Activated T-cell treated with anti-CD3 and anti-CD28 coated beads, Interleukin-2, amount 50 U/mL, for 1 hour (primary cell): ENCODE measurements at places on chromosomes 1 and 21.

DNA sequence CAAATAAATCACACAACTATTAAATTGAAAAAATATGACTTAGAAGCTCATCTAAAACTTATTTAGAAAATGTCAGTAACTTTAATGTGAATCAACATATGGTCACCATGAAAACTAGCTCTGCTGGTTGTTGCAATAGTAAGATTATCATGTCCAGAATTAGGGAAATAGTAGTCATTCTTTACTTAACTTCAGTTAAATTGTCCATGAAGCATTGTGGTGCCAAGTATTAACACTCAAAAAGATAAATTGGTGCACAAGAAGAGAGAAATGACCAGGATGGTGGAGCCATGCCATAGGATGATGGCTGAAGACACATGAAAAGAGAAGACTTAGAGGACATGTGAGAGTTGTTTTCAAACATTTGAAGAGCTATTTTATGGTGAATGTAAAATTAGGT, 130.2 kb upstream of the PTGFR start:
- DNase-seq, result no peak

- DNase-seq, result no peak
These were observed 41.2 kb upstream of the CFAP298 start for GRCh38 chr21:32653326-32653901.

- DNase-seq, result no peak
These were observed 104.9 kb downstream of the CDC42BPA start for GRCh38 chr1:227213426-227213825.

DNA sequence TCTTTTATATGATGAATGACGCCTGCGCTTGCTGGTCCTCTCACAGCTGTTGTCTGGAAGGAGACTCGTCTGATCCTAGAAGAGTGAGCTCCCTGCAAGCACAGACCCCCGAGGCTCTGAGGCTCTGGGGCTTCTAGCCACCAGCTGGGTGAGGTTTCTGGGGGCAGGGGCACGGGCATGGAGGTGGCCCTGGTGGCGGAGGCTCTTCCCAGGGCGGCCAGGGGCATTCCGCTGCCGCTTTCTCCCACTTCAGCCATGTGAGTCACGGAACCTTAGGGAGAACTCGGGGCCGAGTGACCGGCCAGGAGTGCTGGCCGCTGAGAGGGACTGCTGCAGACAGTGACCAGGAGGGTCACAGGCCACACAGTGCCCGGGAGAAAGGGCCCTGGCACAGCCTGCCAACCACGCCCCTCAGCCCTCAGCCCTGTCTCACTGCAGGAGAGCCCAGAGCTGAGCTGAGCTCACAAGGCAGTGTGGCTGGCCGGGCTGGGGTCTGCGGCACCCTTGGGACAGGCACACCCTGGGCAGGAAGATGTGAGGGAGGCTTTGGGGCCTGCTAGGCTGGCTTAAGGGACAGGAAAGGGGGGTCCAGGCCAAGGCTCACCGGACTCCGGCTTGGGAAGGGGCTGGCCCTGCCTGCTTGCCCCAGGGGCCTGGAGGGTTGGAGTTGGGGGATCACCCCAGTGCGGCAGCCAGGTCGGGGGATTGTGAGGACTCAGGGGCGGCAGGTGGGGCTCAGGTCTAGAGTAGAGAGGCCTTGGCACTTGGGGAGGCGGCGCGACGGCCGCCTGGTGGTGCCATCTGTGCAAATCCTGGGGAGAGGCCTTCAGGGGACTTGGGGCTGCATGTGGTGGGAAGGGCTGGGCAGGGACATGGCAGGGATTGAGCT, 35.7 kb downstream of the MORN1 start:
- DNase-seq, result no peak

- no peak for DNase-seq
These were observed 29.2 kb downstream of the RAP1A start for GRCh38 chr1:111648806-111649205.

DNA sequence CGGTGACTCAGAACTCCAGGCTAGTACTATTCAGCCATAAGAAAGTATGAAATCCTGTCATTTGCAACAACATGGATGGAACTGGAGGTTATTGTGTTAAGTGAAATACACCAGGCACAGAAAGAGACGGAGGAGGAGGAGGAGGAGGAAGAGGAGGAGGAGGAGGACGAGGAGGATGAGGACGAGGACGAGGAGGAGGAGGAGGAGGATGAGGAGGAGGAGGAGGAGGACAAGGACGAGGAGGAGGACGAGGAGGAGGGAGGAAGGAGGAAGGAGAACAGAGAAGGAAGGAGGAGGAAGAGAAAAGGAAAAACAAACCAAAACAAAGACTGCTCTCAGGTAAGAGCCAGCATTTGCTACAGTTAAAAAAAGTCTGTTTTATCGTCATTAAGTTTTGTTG, 178.7 kb downstream of the NPHP4 start:
- DNase-seq, result no peak

DNA sequence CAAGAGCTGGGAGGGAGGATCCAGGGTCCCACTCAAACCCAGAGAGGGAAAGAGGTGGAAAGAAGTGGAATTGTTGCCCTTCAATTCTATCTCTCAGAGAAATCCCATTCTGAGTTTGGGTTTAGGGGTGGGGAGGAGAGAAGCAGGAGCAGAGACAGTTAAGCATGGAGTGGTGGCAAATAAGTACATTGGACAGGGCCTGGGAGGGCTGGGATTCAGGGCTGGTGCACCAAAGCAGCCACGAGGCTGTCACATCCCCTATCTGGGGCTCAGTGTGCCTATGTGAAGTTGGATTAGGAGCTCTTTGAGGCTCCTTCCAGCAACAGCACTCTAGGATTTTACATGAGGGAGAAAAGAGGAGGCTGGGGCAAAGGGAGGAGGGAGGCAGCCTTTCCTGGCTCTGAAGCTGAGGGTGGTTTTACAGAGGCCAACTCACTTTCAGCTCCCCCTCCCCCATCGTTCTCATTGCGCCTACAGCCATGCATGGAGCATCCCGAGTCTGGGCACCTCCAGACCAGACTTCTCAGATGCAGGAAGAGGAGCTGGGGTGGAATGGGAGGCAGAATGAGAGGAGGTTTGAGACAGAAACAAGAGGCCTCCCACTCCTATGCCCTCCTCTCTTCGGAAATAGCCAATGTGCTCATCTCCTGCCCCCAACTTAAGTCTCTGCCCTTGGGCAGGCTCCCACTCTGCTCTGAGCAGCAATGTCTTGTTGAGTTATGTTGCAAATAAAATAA, 3.0 kb upstream of the SYT6 start:
- no peak for DNase-seq
